ENCODE measurements at places on chromosomes 13 and 19. TPM values are rescaled to one million over a fixed set of nuclear protein-coding genes. Genes with fewer than 3 reads are reported as not detected.

The GSX1 gene
- total RNA-seq, result not detected

GRCh38 chr19:1582201-1582600, 10.5 kb downstream of the MBD3 start:
- H3K4me3 ChIP-seq, result no peak overlapping the region
- H3K27me3 ChIP-seq, result no peaks in the 10 kb centered on the region
- DNase-seq, result no peak
- no peak overlapping the region for H3K27ac ChIP-seq
- H3K36me3 ChIP-seq, result peaks cover 45% of the 10 kb centered on the region
- H3K4me1 ChIP-seq, result no peaks in the 10 kb centered on the region

DNA sequence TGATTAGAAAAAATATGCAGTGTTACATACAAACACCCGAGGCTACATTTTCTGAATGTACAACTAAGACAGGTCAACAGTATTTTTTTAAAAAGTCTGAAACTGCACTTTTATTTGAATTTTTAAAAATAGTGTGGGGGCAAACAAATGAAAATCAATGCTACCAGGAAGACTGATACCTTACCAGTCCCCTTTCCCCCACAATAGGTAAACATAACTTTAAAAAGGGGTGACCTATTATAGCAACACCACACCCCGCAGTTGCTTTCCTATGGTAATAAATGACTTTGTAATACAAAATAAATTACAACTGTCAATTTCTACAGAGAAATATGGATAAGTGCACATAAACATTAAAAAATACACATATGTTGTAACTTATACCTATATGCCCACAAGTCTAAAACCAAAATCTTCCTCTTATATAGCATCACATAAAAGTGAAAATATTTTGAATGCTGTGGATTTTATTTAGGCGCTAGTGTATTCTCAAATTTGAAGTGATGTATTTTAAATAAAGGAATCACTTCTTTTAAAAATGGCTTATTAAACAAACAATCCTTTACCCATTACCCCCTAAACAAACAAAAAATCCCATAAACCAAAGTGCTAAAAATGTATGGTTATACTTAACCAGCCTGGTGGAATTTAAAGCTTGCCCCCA, 63.1 kb downstream of the KCNRG start:
- peak overlapping the region; percentile 92 for H3K27ac ChIP-seq
- no peaks in the 10 kb centered on the region for H3K36me3 ChIP-seq
- H3K27me3 ChIP-seq, result no peaks in the 10 kb centered on the region
- peaks cover 32% of the 10 kb centered on the region for H3K4me1 ChIP-seq
- peak overlapping the region; percentile 98 for H3K4me3 ChIP-seq

The ZNF714 gene
- 15.2 TPM for total RNA-seq

GRCh38 chr13:23588666-23589065, 18.5 kb downstream of the TNFRSF19 start:
- H3K36me3 ChIP-seq, result no peaks in the 10 kb centered on the region
- no peak overlapping the region for H3K27ac ChIP-seq
- no peak overlapping the region for H3K4me3 ChIP-seq
- H3K4me1 ChIP-seq, result no peaks in the 10 kb centered on the region

GRCh38 chr13:40371531-40372125, 294.8 kb downstream of the FOXO1 start:
- H3K36me3 ChIP-seq, result no peaks in the 10 kb centered on the region
- H3K27me3 ChIP-seq, result no peaks in the 10 kb centered on the region
- no peak overlapping the region for H3K4me3 ChIP-seq
- no peak for DNase-seq
- no peak overlapping the region for H3K27ac ChIP-seq

Data from thoracic aorta (tissue), 2 donors.